ENCODE measurements at places on chromosomes 3 and 15.

GRCh38 chr3:175573226-175573625 is 714.1 kb downstream of the NAALADL2 start:
- no peak for DNase-seq

- peak; percentile 22 for DNase-seq
Observed at GRCh38 chr15:76866716-76867321, 38.3 kb downstream of the SCAPER start.

- DNase-seq = peak; percentile 18
Observed at GRCh38 chr3:170724599-170725280, 138.9 kb upstream of the SLC7A14 start.

DNA sequence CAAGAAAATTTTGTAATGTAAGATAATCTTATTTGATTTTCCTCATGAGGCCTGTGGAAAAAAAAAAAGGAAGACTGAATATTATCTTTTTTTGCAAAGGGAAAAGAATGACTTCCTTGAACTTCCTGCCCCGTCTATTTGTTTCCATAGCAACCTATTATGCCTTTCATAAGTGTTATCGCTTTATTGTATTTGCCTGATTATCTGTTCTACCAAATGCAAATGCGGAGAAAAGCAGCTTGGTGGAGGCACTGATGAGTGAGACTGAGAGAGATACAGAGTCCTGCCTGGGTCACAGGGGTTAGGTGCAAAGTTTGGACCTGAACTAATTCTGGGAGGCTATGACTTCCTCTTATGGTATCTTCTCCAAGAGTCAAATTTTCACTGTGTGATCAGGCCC is 334.0 kb upstream of the KCNMB2 start:
- DNase-seq = no peak

GRCh38 chr3:14425581-14426304 is 23.3 kb downstream of the SLC6A6 start:
- DNase-seq = no peak

GRCh38 chr3:71893122-71893521 is 108.2 kb upstream of the PROK2 start:
- DNase-seq = no peak

DNA sequence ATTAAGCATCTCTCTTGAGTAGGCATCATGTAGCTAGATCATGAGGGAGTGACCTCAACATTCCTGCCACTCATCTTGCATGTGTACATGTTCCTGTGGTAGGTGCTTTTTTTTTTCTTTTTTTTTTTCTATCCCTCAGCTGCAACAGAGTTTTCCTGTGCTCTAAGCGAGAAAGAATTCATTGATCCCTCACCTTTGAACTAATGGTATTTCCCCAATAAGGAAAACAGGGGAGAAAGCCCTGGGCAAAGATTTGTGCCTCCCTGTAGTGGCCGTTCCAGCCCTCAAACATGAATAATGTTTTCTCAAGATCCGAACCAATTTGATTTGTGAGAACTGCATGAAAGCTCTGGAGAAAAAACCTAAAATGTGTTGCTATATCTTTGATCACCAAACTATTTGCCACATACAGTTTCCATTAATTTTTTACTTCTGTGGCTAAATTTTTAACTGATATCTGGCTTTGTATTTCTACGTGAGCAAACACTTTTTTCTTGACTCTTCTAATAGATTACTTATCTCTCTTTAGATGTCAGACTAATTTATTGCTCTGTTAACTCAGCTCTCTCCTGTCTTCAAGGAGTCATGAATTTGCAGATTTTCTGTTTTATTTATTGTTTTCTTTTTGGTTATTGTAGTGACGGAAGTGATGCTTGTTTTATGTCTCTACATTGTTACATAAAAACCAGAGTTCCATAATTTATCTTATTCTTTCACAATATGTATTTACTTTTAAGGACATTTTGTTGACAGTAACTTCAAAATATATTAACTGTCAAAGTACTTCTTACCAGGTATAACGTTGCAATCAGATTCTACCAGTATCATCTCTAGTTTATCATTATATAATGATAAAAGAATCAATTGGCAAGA is 1396.5 kb downstream of the OTOL1 start:
- DNase-seq = peak; percentile 99

- DNase-seq = no peak
Observed at GRCh38 chr3:190031887-190032752, 88.6 kb downstream of the P3H2 start.

GRCh38 chr3:60917141-60917540 is 334.1 kb downstream of the FHIT start:
- DNase-seq = no peak

GRCh38 chr3:78154521-78155186 is 1114.8 kb downstream of the ROBO2 start:
- DNase-seq = no peak

- no peak for DNase-seq
Observed at GRCh38 chr3:5192571-5193365, 5.3 kb downstream of the EDEM1 start.

GRCh38 chr15:100120111-100120510 is 221.7 kb downstream of the ADAMTS17 start:
- no peak for DNase-seq

DNA sequence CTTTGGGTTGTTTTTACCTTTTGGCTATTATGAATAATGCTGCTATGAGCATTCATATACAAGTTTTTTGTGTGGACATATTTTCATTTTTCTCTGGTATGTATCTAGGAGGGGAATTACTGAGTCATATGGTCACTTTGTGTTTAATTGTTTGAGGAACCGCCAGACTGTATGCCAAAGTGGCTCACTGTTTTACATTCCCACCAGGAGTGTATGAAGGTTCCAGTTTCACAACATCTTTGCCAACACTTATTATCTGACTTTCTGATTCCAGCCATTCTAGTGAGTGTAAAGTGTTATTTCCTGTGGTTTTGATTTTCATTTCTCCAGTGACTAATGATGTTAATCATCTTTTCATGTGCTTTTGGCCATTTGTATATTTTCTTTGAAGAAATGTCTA is 51.8 kb downstream of the CMTM7 start:
- DNase-seq = peak; percentile 28

Data from kidney glomerular epithelial cell (primary cell).